ENCODE measurements at places on chromosomes 2 and 18.

- DNase-seq, result no peak
These were observed 121.3 kb downstream of the AGAP1 start for GRCh38 chr2:235614900-235615712.

- DNase-seq, result no peak
These were observed 86.4 kb upstream of the KCNE4 start for GRCh38 chr2:222965555-222965954.

- DNase-seq, result no peak
These were observed 43.4 kb upstream of the KYNU start for GRCh38 chr2:142834021-142834420.

- no peak for DNase-seq
These were observed 547.1 kb upstream of the GCFC2 start for GRCh38 chr2:76257802-76258201.

GRCh38 chr2:69554981-69555380 is 88.6 kb downstream of the AAK1 start:
- DNase-seq, result peak; percentile 22

GRCh38 chr2:122238006-122238559 is 482.6 kb downstream of the TSN start:
- DNase-seq, result no peak

DNA sequence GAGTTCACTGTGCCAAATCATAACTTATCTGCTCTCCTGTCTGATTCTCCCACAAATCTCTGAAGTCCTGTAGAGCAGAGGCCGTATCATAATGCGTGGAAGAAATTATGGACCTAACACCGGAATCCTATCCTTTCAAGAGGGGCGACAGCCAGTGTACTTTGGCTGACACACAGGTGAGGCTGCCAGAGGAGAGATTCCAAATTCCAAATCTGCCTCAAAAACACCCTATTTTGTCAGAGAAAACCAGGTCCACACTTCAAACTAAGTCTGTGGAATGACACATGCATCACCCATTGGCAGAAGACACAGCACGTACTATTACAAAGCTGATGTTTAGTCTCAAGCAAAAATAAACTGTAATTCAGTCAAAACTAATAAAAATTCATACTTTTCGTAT is 139.2 kb upstream of the PID1 start:
- DNase-seq, result no peak

DNA sequence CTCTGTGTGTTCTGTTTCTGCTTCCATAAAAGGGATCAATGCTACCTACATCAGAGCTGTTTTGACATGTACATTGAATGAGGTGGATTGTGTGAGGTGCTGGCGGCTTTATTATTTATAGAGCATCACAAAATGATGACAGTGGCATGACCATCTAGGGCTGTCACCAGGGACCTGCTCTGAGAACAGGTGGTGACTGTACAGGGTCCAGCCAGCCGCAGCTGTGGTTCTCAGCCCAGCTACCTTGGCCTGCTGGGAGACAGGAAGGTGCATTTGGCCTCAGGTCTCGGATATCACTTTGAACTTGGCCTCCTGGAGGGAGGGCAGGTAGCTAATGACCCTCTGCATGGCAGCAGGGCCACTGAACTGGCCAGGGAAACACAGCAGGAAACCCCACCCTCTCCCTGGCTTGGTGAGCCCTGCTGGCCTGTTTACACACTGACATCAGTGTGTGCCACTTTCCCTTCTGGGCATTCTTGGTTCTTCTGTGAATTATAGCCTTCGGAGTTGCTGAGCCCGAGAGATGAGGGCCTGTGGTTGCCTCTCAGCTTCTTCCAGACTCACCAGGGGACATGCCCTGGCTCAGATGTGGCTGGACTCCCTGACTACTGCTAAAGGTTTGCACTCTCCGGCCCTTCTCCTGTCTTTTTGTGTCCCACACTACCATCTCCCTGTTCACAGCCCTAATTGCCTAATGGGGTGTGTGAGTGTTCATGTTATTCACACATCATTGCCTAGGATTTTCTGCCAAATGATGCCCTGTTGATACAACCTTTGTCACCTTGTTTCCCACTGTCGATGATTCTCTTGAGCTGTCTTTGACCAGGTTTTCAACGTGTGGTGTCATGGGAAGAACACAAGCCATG is 109.2 kb upstream of the RAB12 start:
- DNase-seq, result no peak

DNA sequence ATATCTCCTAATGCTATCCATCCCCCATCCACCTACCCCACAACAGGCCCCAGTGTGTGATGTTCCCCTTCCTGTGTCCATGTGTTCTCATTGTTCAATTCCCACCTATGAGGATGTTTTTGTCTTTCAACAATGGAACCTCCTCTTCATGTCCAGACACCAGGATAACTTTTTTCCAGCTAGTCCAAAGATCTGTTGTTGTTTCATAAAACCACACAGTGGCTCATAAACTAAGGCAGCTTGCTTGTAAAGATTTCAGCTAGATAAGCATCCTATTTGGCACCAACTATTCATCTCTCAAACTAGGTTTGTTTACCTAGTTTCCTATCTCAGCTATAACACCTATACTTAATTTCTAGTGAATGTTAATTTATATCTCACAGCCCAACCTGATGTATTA is 937.7 kb downstream of the TRIB2 start:
- DNase-seq, result no peak

- DNase-seq, result no peak
These were observed 175.1 kb downstream of the ZFP36L2 start for GRCh38 chr2:43051338-43051737.

DNA sequence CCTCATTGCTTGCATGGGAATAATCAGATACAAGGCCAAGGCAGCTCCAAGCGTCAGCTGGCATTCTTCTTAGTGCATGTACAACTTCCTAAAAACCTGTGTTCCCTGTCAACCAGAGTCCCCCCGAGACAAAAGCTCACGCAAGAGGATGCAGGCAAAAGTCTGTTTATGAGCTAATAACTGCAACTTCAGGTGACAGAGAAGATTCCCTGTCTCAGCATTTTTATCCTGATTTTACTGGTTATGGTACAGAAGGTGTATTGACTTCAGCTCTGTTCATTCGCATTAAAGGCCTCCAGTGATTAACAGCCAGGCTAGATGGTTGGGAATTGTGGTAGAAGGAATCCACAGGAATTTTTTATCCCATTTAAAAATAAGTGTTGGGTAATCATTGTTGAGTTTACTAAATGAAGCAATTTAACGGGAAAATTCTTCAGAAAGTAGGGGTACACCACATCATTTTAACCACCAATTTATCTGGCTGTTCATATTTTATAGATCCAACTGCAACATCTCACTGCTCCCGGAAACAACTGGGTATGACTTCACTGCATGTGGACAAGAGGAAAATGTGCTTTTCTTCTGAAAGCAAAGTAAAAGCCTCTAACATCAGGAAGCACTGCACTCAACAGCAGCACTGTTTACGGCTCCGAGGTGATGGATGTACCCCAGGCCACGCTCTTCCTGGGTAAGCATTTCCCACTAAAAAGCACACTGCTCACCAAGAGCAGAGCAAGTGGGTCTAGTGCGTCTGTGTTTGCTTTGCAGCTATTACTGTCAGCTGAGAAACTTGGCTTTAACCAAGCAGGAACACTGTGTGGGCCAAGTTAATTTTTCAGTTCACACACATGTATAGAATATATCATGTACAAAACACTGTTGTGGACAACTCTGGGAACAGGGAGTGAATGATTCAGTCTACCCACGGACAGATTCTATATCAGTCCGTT is 31.9 kb downstream of the CCBE1 start:
- DNase-seq, result no peak

DNA sequence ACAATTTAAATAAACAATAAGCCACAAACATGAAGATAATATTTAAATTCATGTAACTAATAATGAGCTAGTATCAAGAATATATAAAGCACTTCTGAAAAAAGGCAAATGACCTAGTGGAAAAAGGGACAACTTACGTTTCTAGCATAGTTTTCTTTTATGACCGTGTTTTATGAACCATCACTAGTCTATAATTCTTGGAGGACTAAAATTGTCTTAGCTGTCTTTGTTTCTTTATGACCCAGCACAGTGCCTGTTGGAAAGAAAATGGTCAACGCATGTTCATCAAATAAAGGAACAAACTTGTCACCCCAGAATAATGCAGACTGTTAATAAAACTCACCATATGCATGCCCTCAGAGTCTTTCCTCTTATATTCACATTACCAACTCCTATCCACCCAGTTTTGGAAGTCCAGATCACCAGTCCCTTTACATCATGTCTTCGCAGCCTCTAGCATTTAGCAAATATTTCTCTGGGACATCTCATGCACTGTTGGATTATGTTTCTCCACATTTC is 57.4 kb upstream of the GRB14 start:
- no peak for DNase-seq

GRCh38 chr2:203802342-203803052 is 65.1 kb upstream of the CTLA4 start:
- no peak for DNase-seq

DNA sequence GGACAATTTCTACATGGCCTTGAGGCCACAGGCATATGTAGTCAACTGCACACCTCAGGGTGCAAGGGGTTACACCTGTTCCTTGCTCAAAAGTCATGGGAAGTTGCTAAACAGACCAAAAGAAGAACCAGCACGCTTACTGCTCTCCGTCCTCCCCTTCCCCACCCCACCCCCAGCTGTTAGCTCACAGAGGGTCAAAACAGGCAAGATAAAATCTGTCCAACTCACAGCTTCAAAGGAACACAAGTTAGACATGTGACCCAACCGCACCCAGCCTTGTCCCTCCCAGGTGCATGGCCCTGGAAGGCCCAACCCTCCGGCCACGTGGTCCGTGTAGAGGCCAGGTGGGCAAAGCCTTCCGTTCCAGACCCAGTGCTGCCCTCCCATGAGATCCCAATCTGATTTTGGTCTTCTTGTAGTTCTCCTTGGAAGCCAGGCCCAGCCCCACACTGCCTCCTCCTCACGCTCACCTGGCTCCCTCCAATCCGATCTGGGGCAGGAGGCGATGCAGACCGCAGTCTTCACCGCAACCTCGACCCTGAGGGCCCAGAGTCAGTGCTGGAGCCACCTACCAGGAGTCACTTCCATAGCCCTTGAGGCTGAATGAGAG is 14.5 kb upstream of the ASPRV1 start:
- DNase-seq, result no peak

DNA sequence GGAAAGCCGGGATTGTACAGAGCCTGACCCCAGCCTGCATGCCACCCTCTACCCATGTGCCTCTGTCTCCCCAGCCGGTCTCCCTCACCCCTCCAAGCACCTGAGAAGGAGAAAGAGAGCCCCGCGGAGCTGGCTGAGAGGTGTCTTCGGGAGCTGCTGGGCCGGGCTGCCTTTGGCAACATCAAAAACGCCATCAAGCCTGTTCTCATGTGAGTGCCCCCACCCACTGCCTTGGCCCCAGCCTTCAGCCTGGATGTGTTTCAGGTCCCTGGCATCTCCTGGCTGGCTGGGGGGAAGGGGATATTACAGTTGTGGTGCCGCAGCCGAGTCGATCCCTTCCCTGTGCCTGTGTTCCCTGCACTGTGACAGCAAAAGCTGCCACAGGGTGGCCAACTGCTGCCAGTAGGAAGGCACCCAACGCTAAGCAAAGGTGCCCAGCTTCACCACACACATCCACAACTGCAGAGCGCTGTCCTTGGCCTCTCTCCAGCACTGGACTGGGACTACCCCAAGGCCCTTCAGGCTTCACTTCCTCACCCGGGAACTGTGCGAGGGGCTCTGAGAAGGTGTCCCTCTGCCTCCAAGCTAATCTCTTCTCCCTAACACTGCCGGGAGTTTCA is 38.4 kb downstream of the POMC start:
- no peak for DNase-seq

DNA sequence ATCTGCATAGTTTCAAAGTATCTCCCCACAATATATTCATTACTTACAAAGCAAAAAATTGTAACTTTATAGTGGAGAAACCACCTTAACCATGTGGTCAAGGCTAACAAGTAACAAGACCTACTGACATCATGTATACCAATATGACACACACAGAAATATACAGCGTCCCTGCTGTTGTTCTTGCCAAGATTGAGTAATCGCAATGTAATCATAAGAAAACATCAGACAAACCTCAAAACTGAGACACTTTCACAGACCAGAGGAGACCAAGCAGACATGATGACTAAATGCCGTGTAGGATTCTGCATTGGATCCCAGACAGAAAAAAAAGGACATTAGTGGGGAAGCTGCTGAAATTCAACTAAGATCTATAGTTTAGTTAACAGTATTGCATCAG is 123.0 kb downstream of the ACAA2 start:
- no peak for DNase-seq

DNA sequence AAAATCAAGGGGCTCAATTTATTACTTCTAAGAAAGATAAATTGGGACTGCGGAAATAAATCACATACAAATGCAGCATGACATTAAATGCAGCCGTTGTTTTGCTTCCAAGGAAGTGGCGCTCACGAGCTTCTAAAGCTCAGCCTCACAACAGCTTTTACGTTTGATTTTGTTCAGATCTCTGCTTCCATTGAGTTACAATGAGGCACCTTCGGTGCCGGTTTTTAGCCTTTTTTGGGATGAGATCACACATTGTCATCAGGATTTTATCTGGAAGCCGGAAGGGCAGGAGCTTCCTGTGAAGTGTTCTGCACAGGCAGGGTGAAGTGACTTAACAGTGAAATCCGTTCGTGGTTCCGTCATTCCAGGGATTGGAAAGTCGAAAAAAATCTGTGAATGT is 209.8 kb downstream of the DCDC2C start:
- DNase-seq, result no peak

- no peak for DNase-seq
These were observed 1.2 kb upstream of the BARD1 start for GRCh38 chr2:214810671-214811070.

DNA sequence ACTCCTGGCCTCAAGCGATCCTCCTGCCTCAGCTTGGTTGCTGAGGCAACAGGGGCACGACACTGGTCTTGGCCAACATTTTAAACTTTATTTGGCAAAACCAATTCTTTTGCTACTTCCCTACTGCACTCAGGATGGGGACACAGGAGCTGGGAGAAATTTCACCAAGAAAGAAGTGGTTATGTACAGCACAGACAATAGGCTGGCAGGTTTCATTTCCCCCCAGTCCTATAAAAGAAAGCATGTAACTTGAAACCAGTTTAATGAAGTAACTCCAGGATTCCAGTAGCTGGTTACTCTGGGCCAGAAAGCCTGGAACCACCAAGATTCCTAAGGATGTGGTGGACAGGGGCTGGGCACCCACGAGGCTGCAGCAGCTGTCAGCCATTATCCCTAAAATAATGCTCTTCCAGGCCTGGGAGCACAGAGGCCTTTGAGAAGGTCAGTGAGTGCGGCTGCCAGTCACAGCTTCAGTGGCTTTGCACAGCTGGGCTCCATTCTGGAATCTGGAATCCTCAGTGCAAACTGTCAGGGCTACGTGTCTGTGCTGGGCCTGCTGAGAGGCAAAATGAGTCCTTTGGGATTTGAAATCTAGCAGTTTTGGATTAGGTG is 142.3 kb upstream of the ITGA6 start:
- DNase-seq, result no peak

DNA sequence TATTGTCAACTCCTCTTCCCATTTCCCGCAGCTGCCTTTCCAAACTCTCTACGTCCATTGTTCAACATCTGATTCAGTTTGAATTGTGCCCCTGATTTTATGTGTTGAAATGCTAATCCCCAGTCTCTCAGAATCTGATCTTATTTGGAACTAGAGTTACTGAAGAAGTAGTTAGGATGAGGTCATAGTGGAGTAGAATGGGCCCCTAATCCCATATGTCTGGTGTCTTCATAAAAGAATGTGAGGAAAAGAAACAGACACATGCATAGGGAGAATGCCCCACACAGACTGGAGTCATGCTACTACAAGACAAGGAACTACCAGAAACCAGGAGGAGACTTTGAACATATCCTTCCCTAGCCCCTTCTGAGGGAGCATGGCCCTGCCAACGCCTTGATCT is 99.2 kb downstream of the LRP1B start:
- DNase-seq, result no peak

GRCh38 chr18:28115149-28115550 is 61.8 kb downstream of the CDH2 start:
- DNase-seq, result no peak
